ENCODE measurements at places on chromosomes 5 and 9.

- DNase-seq: no peak
These were observed 247.2 kb downstream of the HSPA4 start for GRCh38 chr5:133299021-133299420.

GRCh38 chr9:99421369-99421768, 199.3 kb downstream of the SEC61B start:
- DNase-seq: no peak

GRCh38 chr5:167507463-167508233, 783.8 kb upstream of the WWC1 start:
- DNase-seq: no peak

DNA sequence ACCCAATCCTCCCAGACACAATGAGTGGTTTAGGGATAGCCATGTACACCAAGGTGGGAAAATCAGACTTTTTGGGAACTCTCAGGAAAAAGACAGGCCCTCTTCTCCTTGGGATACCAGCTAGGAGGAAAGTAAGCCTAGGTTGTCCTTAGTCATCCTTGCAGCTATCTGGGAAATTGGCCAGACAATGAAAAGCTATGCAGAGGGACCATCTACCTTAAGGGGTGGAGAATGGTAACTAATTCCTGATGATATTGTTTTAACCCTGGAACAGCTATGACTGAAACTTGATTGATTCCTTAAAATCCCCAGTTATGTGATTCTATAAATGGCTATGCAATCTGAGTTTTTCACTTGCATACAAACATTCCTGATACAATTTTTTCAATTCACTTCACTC, 88.9 kb upstream of the BNC2 start:
- peak; percentile 47 for DNase-seq

- no peak for DNase-seq
These were observed 861 bp downstream of the NTRK2 start for GRCh38 chr9:84670138-84671041.

All from EL (cell line).